ENCODE measurements at places on chromosomes 3 and 15.
A peak's percentile ranks its signal among the peaks of the same experiment; 100 is the strongest.

DNA sequence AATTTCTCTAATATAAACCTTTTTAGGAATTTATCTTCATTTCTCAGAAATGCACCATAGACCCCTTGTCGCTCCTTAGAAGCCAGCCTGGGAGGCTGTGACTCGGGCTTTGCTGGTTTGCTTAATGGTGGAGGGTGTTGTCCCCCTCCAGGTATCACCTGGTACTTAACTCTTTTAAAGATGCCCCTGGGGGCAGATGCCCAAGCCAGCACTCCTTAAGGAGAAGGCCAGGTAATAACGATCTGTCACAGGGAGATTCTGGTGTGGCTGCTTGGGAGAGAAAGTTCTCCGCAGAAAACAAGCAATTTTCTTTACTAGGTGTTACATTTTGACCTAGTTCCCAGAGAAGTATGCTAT, 22.3 kb downstream of the EHD4 start:
- DNase-seq: peak; percentile 72

GRCh38 chr3:141386126-141386488, 17.8 kb downstream of the ZBTB38 start:
- no peak for DNase-seq

DNA sequence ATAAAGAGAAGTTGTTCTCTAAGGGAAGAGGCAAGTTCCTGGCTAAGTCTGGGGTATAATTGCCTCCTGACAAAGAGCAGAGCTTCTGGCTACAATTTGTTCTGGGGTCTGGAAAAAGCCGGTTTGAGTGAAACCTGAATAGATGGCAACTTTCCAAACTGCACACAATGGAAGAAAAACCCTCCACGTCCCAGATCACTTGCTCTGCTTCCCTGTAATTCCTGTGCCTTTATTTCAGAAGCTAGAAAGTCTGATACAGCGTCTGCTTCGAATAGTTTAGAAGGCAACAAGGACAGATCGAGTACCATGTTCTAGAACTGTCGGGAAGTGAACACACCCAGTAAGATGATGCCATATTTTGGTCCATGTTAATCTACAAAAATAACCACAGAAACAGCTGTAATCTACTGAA, 1.6 kb upstream of the WDR82 start:
- no peak for DNase-seq

DNA sequence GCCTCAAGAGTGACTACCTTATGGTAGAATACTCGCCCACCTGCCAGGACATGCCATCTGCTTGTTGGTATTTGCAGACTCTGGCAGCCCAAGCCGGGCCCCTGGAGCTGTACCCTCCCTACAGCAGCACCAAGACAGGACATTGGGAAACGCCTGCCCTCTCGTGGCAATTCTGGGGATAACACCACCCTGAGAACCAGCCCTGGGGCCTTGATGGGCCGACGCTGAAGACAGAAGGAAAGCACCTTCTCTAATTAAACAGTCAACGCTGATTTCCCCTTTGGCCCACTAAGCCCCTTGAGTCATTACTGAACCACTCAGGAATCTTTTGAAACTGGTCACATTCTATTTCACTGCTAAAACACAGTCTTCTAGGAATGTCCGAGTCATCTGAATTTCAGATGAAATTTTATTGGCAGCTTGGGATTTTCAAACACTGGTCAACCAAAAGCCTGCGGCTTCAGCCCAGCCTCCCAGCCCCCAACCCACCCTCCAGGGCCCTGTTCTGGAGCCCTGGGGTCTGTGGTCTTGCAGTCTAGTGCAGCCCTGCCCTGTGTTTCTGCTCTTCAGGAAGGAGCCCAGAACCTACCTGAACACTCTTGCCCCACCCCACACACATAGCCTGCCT, 91.3 kb downstream of the TMEM266 start:
- peak; percentile 88 for DNase-seq

GRCh38 chr3:195889870-195890295, 18.5 kb downstream of the TNK2 start:
- DNase-seq: no peak

GRCh38 chr3:8981296-8981695, 18.0 kb upstream of the RAD18 start:
- DNase-seq: no peak

DNA sequence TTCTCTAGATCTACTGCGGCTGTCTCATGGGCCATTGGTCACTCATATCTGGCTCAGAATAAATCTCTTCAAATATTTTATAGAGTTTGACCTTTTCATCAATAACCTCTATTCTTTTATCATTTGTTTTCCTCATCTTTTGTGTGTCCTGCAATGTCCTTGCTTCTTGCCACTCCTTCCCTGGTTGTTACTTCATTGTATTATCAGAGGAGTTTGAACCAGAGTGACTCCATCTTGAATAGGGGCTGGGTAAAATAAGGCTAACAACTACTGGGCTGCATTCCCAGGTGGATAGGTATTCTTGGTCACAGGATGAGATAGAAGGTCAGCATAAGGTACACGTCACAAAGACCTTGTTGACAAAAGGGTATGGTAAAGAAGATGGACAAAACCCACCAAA, 9.9 kb upstream of the LPCAT4 start:
- no peak for DNase-seq

- no peak for DNase-seq
Measured at GRCh38 chr15:48579945-48580671, 65.4 kb downstream of the FBN1 start.

GRCh38 chr3:140568842-140569520, 108.9 kb upstream of the TRIM42 start:
- DNase-seq: no peak

DNA sequence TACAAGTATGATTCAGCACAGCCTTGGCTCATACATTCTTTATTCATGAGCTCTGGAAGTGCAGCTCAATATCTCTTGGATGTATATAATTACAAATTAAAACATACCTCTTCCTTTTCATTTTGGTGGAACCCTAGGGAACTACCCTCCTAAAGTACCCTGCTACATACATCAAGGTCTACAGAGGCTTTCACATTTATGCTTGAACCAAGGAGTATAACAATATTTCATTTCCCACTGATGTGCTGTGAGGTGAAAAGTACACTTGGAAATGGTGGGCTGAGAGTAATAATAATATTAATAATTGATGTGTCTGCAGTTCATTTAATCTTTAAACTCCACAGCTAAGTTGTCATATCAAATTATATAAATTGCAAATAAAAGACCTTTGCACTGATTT, 142.2 kb upstream of the LRRC3B start:
- no peak for DNase-seq

- no peak for DNase-seq
Measured at GRCh38 chr3:107689355-107689754, 166.6 kb downstream of the BBX start.

GRCh38 chr3:100231668-100232067, 29.1 kb upstream of the TBC1D23 start:
- no peak for DNase-seq

- no peak for DNase-seq
Measured at GRCh38 chr3:23071758-23072157, 131.4 kb upstream of the UBE2E2 start.

GRCh38 chr15:98658831-98659699, 10.7 kb downstream of the IGF1R start:
- peak; percentile 55 for DNase-seq

- peak; percentile 80 for DNase-seq
Measured at GRCh38 chr3:23442598-23443383, 239.7 kb downstream of the UBE2E2 start.

DNA sequence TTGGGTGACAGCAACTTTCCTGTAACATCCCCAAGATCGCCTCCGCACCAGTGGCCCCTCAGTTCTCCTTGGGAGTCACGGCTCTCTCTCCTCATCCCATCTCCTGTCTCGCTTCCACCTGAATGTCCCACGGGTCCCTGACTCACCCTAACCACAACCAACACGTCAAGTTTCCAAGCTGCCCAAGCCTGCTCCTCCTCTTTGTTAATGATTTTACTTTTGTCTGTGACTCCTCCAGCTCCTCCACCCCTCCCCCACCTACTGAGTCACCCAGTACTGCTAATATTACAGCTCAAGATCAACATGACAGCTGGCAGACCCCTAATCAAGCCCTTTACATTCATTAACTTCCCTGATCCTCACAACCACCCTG, 39.3 kb downstream of the BDH1 start:
- DNase-seq: peak; percentile 59

DNA sequence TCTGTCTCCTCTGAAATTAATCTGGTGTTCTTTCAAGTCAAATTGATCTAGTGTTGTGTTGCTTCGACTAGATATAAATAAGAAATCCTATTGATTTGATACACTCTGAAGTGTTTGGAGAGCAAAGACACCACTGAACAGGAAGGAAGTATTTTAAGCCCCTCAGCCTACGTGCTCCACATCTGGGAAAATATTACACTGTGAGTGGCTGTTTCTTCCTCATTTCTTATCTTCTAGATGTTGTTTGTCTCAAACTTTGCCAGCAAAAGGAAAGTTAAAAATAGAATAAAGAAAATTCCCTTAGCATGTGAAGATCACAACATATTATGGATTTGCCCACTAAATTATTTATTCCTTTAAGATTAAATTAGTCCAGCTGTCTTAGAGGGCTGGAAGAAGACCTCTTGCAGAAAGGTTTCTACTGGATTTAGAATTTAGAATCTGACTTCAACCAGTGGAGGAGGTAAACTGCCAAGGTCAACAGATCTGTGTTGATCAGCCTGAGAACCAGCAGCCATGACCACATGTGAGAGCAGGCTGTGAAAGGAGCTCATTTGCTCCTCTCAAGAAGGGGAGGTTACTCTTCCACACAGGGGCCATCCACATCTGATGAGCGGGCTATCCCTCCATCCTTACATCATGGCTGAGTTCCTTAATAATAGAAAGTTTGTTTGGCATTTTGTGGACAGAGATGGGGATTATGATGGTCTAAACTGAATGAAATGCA, 46.3 kb upstream of the ACKR4 start:
- DNase-seq: no peak

GRCh38 chr15:55742927-55743728, at the start of gene PRTG:
Gene PRTG (minus strand): TSS chr15:55743152. CDS start chr15:55742931, 221 bp downstream.
- peak; percentile 87 for DNase-seq
